ENCODE measurements at places on chromosomes 6 and 20.

DNA sequence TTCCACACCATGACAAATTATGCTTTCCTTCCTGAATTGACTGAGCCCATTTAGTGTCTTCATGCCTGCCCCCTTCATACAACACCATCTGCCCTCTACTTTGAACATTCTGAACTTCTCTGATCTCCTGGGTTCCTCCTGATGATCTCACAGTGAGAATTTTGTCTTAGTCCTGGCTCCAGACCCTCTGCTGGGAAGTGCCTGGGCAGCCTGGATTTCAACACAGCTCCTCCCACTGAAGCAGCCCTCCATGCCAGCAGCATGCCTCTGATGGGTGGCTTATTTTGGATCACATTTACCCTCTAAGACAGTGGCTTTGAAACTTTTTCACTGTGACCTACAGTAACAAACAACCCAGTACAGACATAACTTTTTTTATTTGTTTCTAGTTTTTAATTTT lies 41.5 kb downstream of the DSE start:
- no peak for DNase-seq

GRCh38 chr6:7000825-7001777 lies 106.7 kb upstream of the RREB1 start:
- DNase-seq, result no peak

DNA sequence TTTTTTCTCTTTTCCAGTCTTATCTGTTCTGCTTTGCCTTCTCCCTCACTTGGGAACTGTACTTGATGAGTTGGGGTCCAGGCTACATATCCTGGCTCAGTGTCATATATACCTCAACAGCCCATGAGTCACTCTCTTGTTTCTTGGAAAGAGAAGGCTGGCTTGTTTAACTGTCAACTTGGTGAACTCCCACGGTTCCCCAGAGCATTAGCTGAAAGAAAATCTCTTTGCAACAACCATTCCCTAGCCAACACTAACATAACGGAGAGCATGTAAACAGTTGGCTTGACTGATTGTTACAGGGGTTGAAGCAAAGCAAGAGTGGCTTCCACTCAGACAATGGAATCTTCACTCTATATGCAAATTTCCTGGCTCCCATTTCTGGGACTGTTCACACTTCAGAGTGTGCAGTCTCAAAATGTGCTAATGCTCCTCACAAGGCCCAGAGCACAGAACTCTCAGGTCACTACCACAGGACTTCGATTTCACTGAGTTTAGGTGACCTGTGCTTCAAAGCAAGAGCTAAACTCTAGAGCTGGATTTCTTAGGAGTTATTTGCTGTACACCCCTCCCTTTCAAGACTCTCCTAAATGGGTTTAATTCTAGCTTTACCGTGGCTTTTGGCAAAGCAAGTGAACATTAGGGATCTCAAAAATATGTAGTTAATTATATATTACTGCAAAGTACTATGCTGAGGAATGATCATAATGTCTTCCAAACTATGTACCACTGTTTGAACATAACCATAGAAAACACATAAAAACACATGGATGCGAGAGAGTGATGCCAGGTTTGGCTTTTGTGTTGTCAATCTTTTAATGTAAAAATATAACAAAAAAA lies 609.8 kb downstream of the RFPL4B start:
- no peak for DNase-seq

DNA sequence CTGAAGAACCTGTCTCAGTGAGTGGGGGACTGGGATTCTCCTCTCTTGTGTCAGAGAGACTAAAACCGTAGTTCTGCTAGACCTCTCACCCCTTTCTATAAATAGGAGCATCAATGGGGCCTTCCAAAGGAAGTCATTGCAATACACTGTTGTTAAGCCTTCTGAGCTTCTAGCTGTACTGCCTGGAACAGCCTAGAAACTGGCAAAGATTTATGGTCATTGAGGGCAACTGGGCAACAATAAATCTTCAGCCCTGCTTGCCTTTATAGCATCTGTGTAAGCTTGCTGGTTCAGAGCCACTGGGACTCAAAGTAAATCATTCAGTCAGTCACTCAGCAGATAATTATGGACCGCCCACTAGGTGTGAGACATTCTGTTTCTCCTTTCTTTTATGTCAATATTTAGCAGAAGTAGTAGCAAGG lies 53.2 kb downstream of the PPP1R14C start:
- no peak for DNase-seq

- no peak for DNase-seq
Observed at GRCh38 chr6:63963769-63964315, 328.2 kb downstream of the PHF3 start.

DNA sequence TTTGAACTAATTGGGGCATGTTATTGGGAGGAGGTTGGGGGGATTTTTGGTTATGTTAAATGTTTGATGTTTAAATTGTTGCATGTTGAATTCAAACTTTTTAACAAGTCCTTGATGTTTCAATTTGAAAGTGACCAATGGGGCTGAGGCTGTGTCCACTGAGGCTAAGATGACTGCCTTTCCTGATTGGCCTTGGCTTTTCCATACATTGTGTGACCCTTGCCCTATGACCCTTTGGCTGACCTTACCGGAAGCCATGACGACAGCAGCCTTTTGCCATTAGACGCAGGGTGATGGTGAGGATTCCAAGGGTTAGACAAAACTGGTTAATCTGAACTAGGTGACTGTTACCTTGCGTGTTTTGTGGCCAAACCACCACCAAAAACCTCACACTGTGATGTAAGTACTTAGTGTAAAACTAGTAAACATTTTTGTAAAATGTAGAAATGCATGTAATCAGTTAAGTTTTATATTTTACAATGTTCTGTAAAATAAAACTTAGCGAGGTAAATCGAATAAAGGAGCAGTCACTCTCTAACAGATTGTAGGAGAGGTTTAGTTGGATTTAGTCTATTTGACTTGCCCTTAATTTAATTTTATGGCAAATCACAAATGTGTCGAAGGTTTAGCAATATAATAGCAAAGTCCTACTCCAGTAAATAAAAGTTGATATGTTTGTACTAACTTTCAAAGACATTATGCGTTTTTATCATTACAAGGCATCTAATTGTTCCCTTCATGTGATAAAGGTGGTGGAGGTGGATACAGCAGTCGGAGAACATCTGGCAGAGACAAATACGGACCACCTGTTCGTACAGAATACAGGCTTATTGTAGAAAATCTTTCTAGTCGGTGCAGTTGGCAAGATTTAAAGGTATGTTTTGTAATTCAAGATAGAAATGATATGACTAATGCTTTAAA lies 1.6 kb downstream of the SRSF6 start:
- DNase-seq, result no peak

- no peak for DNase-seq
Observed at GRCh38 chr20:23702021-23702420, 13.2 kb upstream of the CST4 start.

GRCh38 chr6:72042088-72042487 lies 155.7 kb downstream of the RIMS1 start:
- no peak for DNase-seq

DNA sequence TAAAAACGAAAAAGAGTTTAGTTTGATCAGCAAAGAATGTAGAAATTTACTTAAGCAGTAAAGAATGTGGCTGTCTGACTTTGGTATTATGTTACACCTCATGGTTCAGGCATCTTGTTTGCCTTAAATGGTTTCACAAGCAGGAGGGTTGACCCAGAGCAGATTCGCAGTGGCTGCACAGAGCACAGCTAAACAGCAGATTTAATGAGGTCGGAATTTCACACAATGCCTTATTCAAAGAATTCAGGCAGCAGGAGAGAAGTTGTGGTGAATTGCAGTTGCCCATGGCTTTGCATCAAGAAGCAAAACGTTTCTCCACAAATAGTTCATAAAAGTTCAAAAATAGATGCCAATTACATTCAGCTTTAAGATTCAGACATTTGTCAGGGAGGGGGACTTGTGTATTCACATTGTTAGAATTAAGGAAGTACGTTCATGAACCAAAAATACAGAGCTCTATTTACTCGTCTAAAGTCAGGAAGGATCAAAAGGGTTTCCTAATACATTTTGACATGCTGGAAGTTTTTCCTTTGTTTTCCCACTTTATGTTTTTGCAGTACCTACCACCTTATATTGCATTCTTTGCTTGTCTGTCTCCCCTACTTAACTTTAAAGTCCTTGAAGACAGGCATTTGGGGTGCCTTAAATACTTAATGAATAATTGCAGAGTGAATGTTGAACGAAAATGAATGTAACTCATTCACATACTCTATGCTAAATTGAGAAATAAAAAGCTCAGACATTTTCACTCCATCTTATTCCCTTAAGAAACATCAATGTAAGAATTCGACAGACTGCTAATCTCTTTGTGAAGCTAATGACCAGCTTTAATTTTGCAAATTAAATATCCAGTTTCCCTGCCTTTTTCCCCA lies 1163.6 kb upstream of the CITED2 start:
- no peak for DNase-seq

GRCh38 chr6:14975471-14975817 lies 270.4 kb upstream of the JARID2 start:
- DNase-seq, result no peak

DNA sequence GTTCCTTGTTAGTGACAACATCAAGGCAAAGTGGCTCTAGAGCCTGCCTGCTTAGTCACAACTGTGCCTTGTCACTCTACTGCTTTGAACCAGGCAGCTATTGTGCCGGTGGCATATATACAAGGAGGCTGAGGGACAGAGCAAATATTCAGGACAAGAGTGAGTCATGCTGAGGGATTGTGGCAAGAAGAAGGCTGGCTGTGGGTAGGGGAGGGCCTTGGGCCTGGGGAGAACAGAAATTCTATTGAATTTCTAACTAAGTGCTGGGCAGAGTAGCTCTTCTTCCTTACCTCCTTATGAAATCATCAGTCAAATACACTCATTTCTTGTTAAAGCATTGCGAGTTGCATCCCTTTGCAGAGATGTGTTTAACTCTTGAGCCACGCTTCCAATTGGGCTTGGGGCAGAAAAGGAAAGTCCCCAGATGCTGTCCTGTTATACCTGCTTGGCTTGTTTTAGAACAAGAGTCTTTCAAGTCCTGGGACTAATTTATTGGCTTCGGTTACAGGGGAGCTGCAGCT lies 59.7 kb downstream of the PFDN4 start:
- no peak for DNase-seq

GRCh38 chr20:54197621-54198604 lies 10.0 kb upstream of the PFDN4 start:
- DNase-seq, result no peak

DNA sequence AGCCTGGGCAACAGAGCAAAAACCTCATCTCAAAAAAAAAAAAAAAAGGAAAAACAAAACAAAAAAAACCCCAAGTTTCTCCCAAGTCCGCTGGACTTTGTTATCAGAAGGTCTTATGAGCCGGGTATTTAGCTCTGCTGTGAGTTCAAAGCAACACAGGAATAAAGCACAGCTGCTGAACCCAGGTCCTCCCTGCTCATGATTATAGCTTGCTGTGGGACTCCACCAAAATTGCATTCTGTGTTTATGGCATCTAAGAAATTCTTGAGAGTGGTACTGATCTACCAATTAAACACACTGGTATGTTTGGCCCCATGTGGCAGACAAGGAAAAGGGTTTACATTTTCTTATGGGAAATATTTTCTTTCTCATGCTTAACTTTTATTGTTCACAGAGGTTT lies 93.6 kb upstream of the NEDD9 start:
- DNase-seq, result no peak

DNA sequence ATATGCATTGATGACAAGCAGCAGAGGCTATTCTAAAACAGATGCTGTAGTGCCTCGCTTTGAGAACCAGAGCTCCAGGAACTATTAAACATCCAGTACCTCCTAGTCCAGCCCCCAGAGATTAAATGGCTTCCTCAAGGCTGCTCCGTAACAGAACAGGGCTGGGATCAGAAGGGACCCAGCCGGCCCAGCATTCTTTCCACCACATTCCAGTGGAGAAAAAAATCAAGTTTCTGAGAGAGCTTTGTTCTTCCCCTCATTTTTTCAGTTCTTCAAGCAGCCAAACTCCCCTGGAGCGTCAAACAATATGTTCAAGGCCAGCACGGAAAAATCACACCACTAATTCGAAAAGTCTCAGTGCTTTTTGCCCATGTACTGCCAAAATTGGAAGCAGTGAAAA lies 5.8 kb upstream of the STMND1 start:
- no peak for DNase-seq

DNA sequence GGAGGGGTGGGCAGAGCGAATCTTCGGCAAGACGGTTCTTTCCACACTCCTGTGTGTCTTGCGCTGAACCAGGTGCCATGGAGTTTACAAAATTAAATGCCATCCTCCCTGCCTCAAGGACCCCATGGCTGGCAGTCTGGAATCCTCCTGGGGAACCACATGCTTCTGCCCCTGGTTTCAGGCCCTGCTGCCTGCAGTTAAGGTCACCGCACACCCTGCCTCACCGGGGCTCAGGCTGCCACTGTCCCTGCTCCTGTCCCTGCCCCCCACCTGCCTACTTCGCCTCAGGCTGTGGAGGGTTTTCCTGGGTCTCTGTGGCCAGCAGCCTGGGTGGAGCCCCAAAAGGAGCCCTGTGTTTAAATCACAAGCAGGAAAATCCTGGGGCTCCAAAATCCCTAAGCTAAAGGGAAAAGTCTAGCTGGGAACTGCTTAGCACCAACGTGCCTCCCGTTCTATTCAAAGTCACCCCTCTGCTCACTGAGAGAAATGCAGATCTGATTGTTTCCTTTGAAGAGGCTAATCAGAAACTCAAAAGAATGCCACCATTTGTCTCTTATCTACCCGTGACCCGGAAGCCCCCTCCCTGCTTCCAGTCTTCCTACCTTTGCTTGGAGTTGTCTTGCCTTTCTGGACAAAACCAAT lies 10.6 kb upstream of the TTLL2 start:
- no peak for DNase-seq

DNA sequence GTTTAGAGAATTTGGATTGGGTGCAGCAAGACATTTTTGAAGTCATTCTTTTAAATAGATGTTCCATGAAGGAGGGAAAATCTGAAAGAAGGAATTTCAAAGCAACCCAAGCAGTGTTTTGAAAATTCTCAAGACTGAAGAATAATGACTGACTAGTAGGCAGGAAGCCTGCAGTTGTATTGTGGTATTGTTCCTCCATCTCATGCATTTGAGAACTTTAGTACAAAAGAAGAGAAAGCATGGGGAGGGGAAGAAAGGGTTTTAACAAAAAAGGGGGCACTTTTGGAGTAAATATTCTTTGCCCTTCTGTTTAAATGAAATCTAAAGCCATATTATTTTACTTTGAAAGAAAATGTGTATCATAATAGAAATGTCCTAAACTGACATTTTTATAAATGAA lies 6.6 kb downstream of the NCOA3 start:
- no peak for DNase-seq

DNA sequence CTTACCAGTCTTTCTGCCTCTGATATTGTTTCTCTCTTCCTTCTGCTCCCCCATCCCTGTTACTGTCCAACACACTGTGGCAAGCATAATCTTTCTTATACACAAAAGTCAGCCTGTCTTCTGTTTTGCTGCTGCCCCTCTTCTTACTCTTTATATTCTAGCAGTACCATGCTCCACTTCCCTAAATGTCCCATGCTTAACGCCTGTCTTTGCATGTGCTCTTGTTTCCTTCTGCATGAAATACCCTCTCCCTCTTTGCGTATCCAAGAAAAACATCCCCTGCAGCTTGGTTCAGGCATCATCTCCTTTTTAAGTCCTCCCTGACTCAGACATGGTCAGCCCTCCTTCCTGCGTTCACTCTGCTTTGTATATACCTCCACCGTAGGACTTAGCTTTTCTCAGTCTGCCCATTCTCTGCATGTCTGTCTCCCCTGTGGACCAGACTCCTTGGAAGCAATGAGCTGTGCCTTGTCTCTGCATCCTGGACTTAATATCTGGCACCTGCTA lies 103.9 kb downstream of the CTNNBL1 start:
- DNase-seq, result no peak

Data from left ventricle myocardium inferior (tissue), 1 donor.